ENCODE measurements at places on chromosomes 3 and 15.

DNA sequence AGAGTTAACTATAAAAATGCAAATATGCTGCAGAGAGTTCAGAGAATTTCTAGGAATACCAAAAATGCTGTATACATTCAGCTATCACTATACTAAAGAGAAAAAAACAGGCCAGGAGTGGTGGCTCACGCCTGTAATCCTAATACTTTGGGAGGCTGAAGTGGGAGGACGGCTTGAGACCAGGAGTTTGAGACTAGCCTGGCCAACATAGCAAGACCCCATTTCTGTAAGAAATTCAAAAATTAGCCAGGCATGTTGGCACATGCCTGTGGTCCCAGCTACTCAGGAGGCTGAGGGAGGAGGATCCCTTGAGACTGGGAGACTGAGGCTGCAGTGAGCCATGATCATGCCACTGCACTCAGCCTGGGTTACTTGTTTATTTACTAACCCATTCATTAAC is 74.7 kb upstream of the SLC12A8 start:
- no peak for DNase-seq

DNA sequence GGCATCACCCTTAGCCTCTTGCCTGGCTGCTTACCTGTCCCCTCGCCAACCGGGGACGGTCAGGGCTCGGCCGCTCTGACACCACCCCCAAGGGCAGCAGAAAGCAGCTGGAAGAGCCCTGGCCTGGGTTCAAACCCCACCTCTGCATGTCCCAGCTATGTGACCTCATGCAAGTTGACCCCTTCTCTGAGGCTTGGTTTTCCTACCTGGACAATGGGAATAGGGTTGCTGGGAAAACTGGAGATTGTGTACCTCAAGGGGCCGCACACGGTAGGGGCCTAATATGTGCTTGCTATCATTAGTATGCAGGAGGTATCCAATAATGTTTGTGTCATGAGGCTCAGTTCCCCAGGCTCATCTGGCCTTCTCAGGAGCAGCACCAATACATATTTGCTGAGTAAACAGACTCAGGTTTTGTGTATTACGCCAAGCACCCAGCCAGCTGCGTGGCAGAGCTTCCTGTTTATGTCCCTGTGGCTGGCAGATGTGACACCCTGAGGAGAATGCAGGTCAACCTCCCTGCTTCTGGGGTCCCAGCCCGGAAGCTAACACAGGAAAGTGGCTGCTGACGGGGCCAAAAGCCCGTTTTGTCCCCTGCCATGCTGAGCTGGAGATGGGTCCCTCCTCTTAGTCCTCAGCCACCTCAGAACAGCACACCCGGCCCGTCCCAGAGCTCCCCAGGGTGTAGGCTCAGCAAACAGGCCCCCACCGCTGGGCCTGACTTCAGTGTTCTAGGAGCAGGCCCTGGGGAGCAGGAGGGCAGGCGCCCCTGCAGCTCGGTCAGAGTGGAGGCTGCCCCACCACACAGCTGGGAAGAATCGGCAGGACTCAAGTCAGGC is 29.7 kb downstream of the PLXND1 start:
- peak; percentile 12 for DNase-seq

- DNase-seq: no peak
These were observed 88.3 kb downstream of the RSL24D1 start for GRCh38 chr15:55108448-55108847.

- DNase-seq: no peak
These were observed 16.4 kb upstream of the ANXA2 start for GRCh38 chr15:60414016-60414682.

- no peak for DNase-seq
These were observed 74.7 kb downstream of the XXYLT1 start for GRCh38 chr3:195196266-195196665.

DNA sequence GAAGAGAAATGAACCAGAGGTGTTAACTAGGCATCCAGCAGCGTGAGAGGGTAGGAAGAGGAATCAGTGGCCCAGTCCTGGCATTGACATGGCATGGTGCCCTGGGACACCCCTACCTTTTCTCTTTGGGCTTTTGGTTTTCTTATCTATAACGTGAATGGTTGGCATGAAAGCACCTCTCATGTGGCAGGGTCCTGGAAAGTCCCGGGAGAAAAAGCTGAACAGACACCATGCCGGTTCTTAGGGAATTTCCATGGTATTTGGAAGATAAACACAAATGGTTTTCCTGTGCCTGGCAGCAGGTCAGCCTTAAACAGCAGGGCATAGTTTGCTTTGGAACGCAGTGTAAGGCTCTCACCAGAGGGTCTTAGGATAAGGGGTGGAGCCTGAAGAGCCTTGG is 15.4 kb downstream of the ARNT2 start:
- no peak for DNase-seq

DNA sequence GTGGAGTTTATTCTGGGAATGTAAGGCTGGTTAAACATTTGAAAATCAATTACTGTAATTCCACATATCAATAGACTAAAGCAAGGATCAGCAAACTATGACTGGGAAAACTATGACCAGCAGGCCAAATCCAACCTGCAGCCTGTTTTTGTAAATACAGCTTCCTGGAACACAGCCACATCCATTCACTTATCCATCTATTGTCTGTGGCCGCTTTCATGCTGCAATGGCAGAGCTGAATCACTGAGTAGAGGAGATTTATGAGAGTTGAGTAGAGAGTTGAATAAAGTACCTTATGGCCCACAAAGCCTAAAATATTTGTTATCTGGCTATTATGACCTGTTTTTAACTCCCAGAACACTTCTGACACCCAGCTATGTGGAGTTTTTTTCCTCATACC is 12.2 kb downstream of the MYLK start:
- DNase-seq: no peak

GRCh38 chr3:194871143-194871863 is 185.6 kb downstream of the FAM43A start:
- no peak for DNase-seq

- no peak for DNase-seq
These were observed 49.5 kb downstream of the MYLK start for GRCh38 chr3:123834631-123835030.

DNA sequence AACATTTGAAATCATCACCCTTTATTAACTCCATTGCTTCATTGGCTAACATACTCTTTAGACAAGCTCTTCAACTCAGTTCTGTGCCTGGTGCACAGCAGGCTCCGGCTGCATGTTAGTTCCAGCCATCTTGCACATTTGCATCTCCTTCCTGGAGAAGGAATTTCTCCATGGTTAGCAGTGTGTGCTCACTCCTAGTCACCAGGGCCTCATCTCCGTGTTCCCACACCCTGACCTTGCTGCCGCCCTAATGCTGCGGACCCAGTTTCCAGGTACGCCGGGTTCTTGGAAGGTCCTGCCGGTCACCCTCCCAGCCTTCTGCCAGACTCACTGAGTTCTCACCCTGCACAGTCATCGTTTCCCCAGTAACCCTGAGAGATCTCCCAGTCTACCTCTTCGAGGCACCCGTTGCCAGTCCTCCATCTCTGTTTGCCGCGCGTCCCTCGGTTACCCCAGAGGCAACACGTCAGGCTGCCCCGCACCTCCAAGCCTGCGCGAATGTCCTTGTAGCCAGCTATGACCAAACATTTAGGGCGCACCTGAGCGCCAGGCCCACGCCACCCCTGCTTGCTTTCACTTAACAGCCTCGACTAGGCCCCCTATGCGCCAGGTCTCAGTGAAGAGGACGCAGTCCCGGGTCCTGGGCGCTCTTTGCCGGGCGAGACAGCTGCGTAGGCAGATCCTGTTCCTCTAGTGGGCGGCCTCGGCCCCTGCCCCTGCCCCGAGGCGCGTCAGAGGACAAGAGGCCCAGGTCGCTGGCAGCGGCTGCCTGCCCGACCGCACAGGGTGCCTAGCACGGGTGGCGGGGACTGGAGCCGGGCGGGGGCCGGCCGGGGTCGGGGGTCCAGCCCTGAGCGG is 747 bp upstream of the ZNF592 start:
- DNase-seq: peak; percentile 43

GRCh38 chr15:49168016-49168415 is 2.0 kb upstream of the GALK2 start:
- DNase-seq: no peak

GRCh38 chr15:51503003-51503402 is 119.6 kb downstream of the DMXL2 start:
- DNase-seq: no peak

DNA sequence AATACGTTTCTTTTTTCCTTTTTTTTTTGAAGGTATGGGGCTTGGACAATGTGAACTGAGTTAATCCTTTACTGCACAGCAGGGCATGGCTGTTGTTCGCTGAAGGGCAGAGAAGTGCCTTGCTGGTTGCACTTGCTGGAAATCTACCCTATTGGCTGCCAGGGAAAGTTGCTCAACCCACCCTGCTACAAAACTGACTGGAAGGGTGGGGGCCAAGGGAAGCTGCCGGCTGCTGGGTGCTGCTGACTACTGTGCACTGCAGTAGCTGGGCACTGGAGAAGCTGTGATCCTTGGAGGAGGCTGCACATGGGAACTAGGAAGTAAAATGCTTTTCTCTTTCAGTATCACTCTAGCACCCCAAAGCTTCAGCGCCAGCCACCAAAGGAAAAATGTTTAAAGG is 70.5 kb downstream of the ETV5 start:
- DNase-seq: no peak

- no peak for DNase-seq
These were observed 515.9 kb downstream of the NLGN1 start for GRCh38 chr3:173913397-173913796.

DNA sequence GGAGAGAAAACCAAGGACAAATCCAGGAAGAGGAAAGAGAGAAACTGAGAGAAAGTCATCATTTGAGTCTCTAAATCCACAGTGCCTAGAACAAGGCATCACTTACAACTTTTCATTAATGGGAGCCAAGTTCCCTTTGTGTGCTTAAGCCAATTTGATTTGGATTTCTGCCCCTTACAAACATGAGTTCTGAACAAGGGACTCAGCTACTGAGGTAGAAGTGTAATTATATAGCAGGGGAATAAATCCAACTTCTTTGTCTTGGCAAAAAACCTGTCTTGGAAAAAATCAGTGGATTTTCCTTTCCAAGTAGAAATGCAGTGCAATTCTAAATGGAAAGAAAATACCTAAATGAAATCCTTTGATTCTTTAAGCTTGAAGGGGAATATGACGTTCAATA is 307.2 kb upstream of the CNTN3 start:
- DNase-seq: no peak

All from stimulated activated CD8-positive, alpha-beta memory T cell treated with anti-CD3 and anti-CD28 coated beads, Interleukin-15, amount 100 ng/mL, for 4 hours (primary cell).